ENCODE measurements at places on chromosomes 4 and X. TPM values are rescaled to one million over a fixed set of nuclear protein-coding genes. Genes with fewer than 3 reads are reported as not detected.

DNA sequence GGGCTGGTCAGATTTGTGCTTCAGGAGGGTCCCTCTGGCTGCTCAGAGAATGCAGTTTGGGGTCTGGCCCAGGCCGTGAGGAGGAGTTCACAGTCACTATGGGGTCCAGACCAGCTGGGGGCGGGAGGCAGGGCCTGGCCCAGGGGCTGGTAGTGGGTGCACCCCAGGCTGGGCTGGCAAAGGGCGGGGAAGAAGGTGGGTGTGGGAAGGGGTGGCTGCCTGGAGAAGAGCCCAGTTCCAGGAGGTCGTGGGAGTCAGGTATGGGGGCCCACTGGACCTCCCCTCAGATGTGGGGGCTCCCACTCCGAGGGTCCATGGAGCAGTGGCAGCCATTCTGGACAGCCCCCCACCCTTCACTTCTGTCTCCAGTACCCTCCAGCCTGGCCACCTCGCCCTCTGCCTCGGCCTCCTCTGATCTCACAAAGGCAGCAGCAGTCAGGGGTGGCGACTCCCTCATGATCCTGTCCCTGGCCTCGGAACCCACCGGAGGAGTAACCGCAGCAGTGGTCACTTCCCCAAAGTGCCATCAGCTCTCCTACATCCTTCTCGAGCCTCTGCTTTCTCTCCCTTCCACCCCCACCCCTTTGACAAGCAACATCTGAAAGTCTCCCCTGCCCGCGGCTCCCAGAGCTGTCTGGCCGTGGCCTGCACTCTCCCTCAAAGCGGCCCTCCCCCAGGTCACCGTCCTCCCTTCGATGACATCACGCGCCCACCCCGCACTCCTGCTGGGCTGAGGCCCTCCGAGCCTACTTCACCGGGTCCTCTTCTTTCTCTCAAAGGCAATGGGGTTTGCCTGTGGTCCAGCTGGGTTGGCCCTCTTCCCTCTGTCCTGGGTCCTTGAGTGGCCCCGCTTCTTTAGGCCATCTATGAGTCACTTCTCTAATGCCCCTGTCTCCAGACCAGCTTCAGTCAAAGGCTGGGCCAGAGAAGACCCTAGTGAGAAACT is 1.7 kb upstream of the SLC6A8 start:
- H3K4me3 ChIP-seq = no peak overlapping the region
- no peaks in the 10 kb centered on the region for H3K4me1 ChIP-seq
- no peaks in the 10 kb centered on the region for H3K36me3 ChIP-seq
- H3K27ac ChIP-seq = no peak overlapping the region

DNA sequence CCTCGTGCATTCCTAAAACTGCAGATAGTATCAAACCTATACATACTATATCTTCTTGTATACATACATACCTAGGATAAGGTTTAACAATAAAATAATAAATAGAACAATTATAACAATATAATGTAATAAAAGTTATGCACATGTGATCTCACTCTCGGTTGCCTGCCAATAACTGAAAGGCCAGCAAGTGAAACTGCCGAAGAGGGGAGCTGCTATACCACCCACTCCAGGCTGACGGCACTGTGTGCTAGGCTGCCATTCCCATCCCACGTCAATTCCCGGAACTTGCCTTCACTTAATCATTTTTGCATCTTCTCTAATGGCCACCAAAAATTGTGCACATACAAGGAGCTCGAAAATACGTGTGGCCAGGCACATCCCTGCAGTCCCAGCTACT is 451.1 kb upstream of the FAT1 start:
- no peak overlapping the region for H3K4me3 ChIP-seq
- no peak overlapping the region for H3K27ac ChIP-seq
- no peaks in the 10 kb centered on the region for H3K36me3 ChIP-seq
- no peak for DNase-seq
- no peaks in the 10 kb centered on the region for H3K27me3 ChIP-seq

GRCh38 chrX:96372313-96373046 is 312.2 kb upstream of the DIAPH2 start:
- no peak overlapping the region for H3K27ac ChIP-seq
- H3K27me3 ChIP-seq = no peaks in the 10 kb centered on the region
- no peak overlapping the region for H3K4me3 ChIP-seq
- no peaks in the 10 kb centered on the region for H3K4me1 ChIP-seq
- no peak for DNase-seq
- H3K36me3 ChIP-seq = no peaks in the 10 kb centered on the region

GRCh38 chrX:7112071-7112470 is 35.4 kb upstream of the STS start:
- DNase-seq = no peak
- peaks cover 19% of the 10 kb centered on the region for H3K4me1 ChIP-seq
- H3K27ac ChIP-seq = no peak overlapping the region
- peaks cover 17% of the 10 kb centered on the region for H3K36me3 ChIP-seq
- H3K4me3 ChIP-seq = no peak overlapping the region

DNA sequence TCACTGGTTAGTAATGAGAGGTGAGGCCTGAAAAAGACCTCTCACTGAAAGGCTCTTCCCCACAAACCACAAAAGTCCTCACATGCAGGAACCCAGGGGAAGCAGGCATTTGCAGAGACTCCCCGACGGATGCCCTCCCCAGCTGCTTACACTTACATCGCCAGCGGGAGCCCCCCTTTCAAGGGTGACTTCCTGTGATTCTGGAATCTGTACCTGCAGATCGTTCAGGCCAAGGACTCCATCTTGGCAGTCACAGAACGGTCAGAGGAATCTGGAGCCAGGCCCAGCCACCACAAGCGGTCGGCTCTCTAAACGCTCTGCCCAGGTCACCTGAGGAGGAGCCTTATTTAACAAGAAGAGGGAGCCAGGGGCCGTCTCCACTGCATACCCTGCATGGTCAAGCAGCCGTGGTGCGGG is 71.3 kb upstream of the STS start:
- H3K27ac ChIP-seq = no peak overlapping the region
- peaks cover 9% of the 10 kb centered on the region for H3K4me1 ChIP-seq
- no peaks in the 10 kb centered on the region for H3K27me3 ChIP-seq
- no peak for DNase-seq

Gene PNMA6A
- 2.1 TPM for total RNA-seq

Gene CABS1
- total RNA-seq = not detected

Gene NAT8L
- 0.56 TPM for total RNA-seq

Gene RBM47
- 0.22 TPM for total RNA-seq

Gene TMA16
- total RNA-seq = 48.4 TPM

Gene F8A2
- not detected for total RNA-seq
